ENCODE measurements at places on chromosomes 3 and 15.

- no peak for DNase-seq
Observed at GRCh38 chr15:68434021-68434420, 2.1 kb upstream of the ITGA11 start.

DNA sequence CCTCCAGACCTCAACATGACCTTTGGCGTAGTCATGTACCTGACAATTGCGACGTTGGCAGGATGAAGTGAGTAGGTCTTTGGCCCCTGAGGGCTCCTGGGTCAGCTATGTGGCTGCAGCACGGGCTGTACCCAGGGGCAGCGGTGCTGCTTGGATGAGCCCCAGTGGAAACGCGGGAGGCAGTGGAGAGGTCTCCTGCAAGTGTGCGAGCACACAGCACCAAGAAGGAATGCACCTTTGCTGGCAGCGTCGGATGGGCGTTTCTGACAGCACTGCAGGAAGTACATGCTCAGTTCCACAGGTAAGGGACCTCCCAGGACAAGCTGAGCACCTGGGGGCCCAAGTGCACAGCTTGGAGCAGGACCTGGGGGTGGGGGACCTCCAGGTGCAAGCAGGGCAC is 67.4 kb upstream of the UNC13C start:
- DNase-seq: peak; percentile 21

GRCh38 chr3:16319307-16319706 is 54.3 kb downstream of the OXNAD1 start:
- DNase-seq: no peak

GRCh38 chr3:40130721-40131120 is 178.8 kb upstream of the EIF1B start:
- no peak for DNase-seq

- no peak for DNase-seq
Observed at GRCh38 chr15:51155016-51155580, 60.4 kb upstream of the TNFAIP8L3 start.

- no peak for DNase-seq
Observed at GRCh38 chr3:42980209-42980608, 1.1 kb downstream of the GASK1A start.

DNA sequence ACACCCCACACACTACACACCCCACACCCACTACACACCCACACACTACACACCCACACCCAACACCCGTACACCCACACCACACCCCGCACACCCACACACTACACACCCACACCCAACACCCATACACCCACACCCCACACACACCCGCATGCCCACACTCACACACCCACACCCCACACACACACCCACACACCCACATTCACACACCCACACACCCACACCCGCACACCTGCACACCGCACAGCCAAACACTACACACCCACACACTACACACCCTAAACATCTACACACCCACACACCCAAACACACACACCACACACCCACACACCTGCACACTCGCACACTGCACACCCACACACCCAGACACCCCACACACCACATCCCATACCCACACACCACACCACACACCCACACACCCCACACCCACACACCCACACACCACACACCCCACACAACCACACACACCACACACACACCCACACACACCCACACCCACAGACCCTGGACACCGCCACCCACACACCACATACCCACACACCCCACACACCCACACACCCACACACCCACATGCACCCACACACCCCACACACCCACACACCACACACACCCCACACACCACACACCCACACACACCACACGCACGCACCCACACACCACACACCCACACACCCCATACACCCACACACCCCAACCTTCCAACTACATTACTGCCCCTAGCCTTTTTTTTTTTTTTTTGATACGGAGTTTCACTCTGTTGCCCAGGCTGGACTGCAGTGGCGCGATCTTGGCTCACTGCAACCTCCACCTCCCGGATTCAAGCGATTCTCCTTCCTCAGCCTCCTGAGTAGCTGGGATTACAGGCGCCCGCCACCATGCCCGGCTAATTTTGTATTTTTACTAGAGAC is 16.9 kb downstream of the CEP19 start:
- no peak for DNase-seq

GRCh38 chr15:70530906-70531305 is 232.5 kb downstream of the UACA start:
- DNase-seq: no peak

GRCh38 chr3:135261214-135261775 is 466.2 kb downstream of the EPHB1 start:
- DNase-seq: no peak

DNA sequence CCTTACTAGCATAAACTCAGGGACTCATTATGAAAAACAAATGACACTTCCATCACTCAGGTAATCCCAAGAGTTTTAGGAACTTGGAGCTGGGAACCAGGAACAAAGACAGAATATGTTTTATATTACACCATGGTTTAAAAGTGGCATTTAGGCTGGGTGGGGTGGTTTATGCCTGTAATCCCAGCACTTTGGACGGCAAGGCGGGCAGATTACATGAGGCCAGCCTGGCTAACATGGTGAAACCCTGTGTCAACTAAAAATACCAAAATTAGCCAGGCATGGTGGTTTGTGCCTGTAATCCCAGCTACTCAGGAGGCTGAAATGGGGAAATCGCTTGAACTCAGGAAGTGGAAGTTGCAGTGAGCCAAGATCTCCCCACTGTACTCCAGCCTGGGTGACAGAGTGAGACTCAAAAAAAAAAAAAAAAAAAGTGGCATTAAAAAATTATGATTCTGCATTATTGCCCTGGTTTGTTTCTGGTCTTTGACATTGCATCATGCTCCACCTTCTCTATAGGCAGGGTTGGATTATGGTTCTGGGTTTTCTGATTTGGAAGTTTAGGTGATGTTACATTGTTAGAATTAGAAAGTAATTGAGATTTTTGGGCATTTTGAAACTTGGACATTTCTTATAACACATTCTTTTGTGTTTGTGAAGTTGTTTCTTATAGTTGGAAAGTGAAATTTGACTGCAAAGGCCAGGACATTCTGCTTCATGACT is 19.0 kb downstream of the SQOR start:
- no peak for DNase-seq

- DNase-seq: no peak
Observed at GRCh38 chr15:59819092-59819491, 130.0 kb upstream of the BNIP2 start.

DNA sequence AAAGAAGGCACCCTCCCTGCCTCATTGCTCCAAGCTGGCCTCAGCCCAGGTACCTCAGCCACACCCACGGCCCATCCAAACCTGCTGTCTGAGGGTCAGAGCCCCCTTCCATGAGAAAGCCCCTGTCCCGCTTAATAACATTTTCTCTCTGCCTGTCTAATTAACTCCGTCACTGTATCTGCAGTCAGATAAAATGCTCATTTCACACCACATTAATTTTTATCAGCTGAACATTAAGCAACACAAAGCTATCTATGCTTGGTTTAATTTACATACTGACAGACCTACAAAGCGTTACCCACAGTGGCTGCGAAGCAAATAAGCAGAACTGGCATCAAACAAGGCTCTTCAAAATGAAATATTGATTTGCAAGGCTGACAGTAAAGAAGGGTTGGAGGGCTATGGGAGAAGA is 309.8 kb upstream of the ICE2 start:
- DNase-seq: no peak

GRCh38 chr3:26703519-26703918 is 80.9 kb downstream of the LRRC3B start:
- no peak for DNase-seq

DNA sequence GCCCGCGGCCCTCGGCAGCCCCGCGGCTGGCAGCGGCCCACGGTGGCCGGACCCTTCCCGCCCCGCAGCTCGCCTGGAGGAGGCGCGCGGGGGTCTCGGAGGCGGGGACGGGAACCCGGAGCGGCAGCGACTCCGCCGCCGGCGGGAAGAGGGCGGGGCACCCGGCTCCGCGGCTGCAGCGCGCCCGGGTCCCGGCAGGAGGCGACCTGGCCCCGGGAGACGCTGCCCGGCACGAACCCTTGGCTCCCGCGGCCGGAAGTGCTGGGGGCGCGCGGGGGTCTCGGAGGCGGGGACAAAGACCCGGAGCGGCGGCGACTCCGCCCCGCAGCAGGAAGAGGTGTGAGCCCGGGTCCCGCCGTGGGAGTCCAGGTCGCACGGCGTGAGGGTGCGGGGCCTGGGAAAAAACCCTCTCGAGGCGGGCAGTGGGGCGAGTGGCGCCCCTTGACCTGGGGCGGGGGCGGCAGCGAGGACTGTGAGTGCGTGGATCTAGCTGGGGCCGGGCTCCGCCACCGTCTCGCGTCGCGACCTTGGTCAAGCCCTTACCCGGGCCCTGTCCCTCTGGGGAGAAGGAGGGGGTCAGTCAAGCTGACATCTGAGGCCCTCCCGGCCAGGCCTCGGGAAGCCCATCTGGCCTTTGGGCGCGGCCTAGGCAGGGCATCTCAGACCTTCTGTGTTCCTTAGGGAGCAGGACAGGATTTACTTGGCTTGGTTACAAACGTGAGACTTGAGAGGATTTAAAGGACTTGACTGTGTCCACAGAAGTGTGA is at the start of gene CIB2:
TSS of gene CIB2 (minus strand) at position 151 of the 767 bp plus-strand sequence. CDS start 230 bp downstream, outside the sequence.
- peak; percentile 10 for DNase-seq

DNA sequence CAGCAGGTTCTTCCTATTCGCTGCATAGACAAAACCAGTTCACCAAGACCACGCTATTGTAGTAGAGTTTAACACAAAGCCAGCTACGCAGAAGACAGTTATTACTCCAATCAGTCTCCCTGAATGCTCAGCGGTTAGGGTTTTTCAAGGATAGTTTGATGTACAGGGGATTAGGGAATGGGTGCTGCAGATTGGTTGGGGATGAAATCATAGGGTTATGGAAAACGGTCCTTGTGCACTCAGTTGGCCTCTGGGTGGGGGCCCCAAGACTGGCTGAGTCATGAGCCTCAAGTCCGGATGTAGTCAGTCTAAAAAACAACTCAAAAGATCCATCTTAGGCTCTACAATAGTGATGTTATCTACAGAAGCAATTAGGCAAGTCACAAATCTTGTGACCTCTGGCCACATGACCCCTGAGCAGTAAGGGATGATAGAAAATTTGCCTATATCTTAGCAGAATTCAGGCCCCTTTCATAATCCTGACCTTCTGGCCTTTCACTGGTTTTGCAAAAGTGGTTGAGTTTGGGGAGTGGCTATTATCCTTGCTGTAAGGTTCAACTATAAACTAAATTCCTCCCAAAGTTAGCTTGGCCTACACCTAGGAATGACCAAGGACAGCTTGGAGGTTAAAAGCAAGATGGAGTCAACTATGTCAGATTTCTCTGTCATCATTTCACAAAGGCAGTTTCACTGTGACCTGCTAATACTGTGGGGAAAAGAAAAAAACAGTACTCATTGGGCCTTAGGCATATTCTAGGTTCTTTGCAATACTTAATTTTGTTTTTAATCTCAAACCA is 57.7 kb downstream of the LIPC start:
- no peak for DNase-seq

DNA sequence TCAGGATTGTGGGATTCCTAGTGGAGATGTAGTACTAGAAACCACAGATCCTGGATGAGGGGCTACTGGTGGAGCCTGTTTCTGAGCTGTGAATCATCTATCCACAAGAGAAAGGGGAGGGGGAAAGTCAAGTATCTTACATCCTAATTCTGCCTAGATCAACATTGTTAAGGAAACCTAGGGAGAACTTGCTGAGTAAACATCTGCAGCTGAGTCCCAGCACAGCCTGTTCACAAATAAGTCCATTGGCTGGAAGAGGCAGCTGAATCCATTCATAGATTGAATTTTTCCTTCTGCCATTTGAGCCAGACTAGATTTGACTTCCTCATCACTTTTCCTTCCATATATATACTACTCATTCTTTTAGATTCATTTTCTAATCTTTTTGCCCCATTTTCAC is 460.5 kb downstream of the TUSC7 start:
- no peak for DNase-seq

GRCh38 chr15:84881520-84881830 is 3.0 kb upstream of the SLC28A1 start:
- DNase-seq: no peak

DNA sequence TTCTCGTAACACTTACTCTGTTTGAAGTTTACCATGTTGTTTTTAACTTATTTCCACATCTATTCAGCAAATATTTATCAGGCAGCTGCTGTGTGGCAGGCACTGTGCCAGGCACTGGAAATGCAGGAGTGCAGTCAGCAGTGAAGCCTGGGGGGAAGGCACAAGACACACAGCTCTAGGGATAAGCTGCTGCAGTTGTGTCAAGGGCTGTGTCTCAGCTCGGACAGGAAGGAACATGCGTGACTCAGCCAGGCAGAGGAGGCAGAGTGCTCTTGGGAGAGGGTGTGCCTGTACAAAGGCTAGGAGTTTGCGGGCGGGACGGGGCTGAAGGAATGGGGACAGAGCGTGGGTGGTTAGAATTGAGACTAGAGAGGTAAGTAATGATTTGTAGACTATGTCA is 24.7 kb downstream of the LYSMD4 start:
- DNase-seq: no peak

DNA sequence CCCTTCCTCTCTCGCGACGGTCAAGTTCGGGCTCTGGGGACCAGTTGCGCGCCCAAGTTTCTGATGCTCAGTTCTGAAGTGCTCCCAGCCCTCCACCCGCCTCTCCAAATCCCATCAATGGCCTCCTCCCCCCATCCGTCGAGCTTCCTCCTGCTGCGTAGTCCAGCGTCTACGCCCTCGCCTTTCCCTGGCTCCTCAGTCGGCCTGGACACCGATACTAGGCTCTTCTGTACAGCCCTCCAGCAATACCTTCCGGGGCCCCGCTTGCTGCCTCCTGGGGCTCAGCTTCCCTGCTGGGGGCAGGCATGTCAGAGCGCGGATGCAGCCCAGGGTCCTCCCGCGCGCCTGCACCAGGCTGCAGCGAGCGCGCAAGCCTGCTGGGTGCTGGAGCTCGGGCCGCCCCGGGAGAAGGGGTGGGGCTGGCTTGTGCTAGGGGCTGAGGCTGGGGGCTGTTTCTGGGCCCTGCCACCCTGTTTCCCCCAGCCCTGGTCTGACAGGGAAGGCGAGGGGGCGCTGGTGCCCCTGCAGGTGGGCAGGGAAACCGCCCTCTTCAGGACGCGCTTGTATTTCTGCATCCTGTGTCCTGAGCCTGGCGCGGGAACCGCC is 353.3 kb upstream of the SUCLG2 start:
- no peak for DNase-seq

- DNase-seq: no peak
Observed at GRCh38 chr15:37819191-37819590, 115.2 kb upstream of the TMCO5A start.

DNA sequence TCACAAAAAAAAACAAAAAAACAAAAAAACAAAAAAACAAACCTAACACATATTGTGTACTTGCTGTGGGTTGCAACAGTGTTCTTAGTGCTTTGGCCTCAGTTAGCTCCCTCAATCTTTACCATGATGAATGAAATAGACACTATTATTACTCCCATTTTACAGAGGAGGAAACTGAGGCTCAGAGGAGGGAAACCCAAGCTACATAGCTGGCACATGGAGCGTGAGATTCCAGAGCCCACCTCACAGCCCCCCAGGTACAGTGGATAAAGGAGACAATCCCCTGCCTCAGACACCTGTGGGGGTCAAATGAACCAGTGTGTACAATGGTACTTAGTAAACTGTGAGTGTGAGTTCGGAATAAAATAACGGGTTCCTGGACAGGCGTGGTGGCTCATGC is 104.9 kb upstream of the SMAD3 start:
- no peak for DNase-seq
